Stimulated activated naive CD4-positive, alpha-beta T cell (primary cell): ENCODE measurements at places on chromosomes 7 and 10.
A peak's percentile ranks its signal among the peaks of the same experiment; 100 is the strongest.

GRCh38 chr10:31051703-31052102, 20.0 kb upstream of the ZNF438 start:
- DNase-seq, result no peak

- no peak for DNase-seq
These were observed at the start of gene ITGA8 for GRCh38 chr10:15719899-15720634. Gene ITGA8, minus strand, starts transcription at chr10:15719922. Its CDS starts 151 bp downstream, at chr10:15719771.

DNA sequence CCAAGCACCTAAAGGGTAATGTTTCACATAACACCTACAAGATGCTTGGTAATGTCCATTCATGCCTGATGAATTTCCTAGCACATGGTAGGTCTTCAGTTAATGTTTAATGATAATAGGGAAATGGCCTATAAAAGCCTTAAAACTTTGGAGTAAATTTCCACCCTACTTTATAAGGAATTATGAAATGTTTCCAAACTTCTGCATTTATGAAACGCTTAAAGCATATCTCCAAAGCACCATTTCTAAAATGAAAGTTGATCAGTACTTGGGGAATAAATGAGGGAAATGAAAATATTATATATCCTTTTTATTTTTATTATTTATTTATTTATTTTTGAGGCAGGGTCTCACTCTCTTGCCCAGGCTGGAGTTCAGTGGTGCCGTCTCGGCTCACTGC, 51.8 kb downstream of the INPP5F start:
- DNase-seq, result no peak

DNA sequence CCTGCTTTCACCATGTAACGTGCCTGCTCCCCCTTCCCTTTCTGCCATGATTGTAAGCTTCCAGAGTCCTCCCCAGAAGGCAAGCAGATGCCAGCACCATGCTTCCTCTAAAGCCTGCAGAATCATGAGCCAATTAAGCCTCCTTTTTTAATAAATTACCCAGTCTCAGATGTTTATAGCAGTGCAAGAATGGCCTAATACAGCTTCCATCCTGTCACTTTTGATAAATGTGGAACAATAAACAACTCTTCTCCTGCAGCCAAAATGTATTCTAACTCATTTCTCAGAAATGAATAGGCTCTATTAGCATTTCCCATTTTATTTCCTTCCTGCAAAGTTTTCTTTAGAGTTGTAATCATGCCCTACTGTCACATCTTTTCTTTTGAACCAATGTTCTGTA, 43.4 kb downstream of the C7orf25 start:
- DNase-seq, result no peak

DNA sequence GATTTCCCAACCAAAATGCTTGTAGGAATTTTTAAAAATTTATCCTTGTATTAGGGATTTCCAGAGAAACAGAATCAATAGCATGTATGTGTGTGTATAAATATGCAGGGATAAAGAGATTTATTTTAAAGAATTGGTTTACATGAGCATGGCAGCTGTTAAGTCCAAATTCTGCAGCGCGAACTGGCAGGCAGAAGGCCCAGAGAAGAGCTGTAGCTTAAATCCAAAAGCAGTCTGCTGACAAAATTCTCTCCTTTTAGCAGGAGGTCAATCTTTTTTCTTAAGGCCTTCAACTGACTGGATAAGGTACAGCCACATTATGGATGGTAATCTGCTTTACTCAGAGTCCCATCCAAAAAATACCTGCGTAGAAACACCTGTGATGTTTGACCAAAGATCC, 42.0 kb downstream of the PRR15 start:
- no peak for DNase-seq

DNA sequence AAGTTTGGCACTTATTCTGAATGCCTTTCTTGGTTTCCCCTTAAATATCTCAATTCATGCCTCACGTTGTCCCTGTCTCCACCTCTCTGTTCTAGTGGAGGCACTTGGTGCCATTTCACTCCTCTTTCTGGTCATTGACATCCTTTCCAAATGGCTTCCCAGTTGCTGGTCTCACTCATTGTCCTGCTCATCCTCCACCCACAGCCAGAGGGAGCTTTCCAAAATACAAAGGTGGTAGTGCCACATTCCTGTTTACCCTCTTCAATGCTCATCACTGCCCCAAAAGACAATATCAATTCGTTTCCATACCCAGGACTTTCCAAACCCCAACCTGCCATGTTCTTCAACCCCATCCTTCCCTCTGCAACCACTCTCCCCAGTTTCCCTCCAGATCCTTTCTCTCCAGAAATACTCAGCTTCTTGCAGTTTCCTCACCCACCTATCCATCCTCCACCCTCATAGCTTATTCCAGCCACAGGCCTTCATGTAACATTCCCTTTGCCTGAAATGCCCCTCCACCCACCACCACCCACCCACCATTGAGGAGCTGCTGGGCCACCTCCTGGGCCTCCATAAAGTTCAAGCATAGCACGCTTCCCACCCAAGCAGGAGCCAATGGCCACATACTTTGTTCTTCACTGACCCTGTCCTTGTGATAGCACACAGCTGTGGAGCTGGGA, 63.1 kb upstream of the ADRB1 start:
- no peak for DNase-seq

- DNase-seq, result no peak
These were observed 777 bp downstream of the BICC1 start for GRCh38 chr10:58513188-58514110.

DNA sequence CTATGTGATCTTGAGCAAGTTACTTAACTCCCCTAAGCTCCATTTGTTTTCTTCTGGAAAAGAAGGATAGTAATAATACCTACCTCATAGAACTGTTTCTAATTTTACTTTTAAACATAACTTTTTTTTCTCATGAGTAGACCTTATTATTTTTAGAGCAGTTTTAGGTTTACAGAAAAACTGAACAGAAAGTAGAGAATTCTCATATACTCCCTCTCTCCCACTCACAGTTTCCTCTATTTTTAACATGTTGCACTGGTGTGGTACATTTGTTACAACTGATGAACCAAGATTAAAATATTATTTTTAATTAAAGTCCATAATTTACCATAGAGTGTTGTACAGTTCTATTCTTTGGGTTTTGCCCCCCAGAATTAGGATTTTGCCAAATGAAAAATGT, 221.3 kb upstream of the CSTF2T start:
- no peak for DNase-seq

GRCh38 chr7:73647725-73648592, 19.7 kb upstream of the VPS37D start:
- DNase-seq, result peak; percentile 17
